ENCODE measurements at places on chromosomes 11 and 22. TPM values are rescaled to one million over a fixed set of nuclear protein-coding genes. Genes with fewer than 3 reads are reported as not detected.
A peak's percentile ranks its signal among the peaks of the same experiment; 100 is the strongest.

GRCh38 chr11:15027011-15027410 lies 46.4 kb upstream of the CALCB start:
- no peak overlapping the region for H3K4me3 ChIP-seq
- H3K36me3 ChIP-seq, result no peaks in the 10 kb centered on the region
- H3K27me3 ChIP-seq, result peaks cover 17% of the 10 kb centered on the region

LSP1 gene
- 438 TPM for total RNA-seq

- peaks cover 2% of the 10 kb centered on the region for H3K27me3 ChIP-seq
- H3K4me1 ChIP-seq, result no peaks in the 10 kb centered on the region
These were observed 86.1 kb downstream of the APIP start for GRCh38 chr11:34830035-34830434.

GGTLC2 gene
- total RNA-seq, result not detected

- DNase-seq, result no peak
- no peak overlapping the region for H3K4me3 ChIP-seq
- H3K36me3 ChIP-seq, result no peaks in the 10 kb centered on the region
- H3K27me3 ChIP-seq, result no peaks in the 10 kb centered on the region
These were observed 5.1 kb downstream of the MOB2 start for GRCh38 chr11:1481483-1481825.

DNA sequence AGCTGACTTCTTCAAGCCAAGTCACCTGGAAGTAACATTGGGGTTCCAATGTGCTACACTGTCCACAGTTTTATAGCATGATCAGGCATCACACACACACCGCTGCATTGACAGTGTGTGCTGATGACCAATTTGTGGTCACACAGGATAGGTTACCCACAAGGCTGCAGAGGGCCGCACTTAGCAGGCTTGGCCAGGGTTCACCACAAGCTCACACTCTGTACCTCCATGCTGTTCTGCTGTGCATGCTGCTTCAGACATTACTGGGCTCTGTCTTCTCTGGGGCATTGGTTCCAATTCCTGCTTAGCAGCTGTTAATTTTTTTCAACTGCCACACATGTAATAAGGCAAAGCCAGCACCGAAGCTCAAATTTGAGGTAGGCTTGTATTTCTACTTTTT lies 11.0 kb upstream of the NRIP3 start:
- no peak overlapping the region for H3K4me3 ChIP-seq
- no peaks in the 10 kb centered on the region for H3K36me3 ChIP-seq
- no peak for DNase-seq
- H3K4me1 ChIP-seq, result peaks cover 15% of the 10 kb centered on the region
- no peak overlapping the region for H3K27ac ChIP-seq

FOLR1 gene
- total RNA-seq, result not detected

GRCh38 chr11:21653951-21654421 lies 538.9 kb upstream of the ANO5 start:
- H3K36me3 ChIP-seq, result no peaks in the 10 kb centered on the region
- H3K27me3 ChIP-seq, result no peaks in the 10 kb centered on the region
- no peak overlapping the region for H3K27ac ChIP-seq

AMBRA1 gene
- total RNA-seq, result 40.5 TPM

DNA sequence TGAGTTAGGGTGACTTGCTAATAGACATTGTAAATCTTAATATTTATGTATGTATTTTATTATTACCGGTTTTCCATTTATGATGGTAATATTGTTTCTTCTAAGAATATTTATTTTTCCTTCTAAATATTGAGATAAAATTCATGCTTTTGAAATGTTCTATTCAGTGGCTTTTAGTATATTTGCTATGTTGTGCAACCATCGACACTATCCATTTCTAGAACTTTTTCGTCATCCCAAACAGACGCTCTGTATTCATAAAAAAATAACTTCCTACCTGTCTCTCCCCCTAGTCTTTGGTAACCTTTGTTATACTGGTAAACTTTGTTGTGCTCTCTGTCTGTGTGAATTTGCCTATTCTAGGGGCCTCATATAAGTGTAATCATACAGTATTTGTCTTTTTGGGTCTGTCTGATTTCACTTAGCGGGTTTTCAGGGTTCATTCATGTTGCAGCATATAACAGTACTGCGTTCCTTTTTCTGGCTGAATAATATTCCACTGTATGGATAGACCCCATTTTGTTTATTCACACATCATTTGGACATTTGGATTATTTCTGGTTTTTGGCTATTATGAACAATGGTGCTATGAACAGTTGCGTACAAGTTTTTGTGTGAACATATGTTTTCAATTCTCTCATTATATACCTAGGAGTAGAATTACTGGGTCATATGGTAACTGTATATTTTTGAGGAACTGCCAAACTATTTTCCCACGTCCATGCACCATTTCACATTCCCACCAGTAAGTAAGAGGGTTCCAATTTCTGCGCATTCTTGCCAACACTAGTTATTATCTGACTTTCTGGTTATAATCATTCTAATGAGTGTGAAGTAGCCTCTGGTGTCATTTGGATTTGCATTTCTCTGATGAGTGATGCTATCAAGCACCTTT lies 15.9 kb downstream of the NEAT1 start:
- H3K27ac ChIP-seq, result peak overlapping the region; percentile 11
- H3K36me3 ChIP-seq, result peaks cover 38% of the 10 kb centered on the region
- H3K27me3 ChIP-seq, result no peaks in the 10 kb centered on the region
- H3K4me1 ChIP-seq, result peaks cover 53% of the 10 kb centered on the region
- no peak overlapping the region for H3K4me3 ChIP-seq
- no peak for DNase-seq

Measured in activated naive CD8-positive, alpha-beta T cell treated with anti-CD3 and anti-CD28 coated beads, Interleukin-2, amount 10 ng/mL, durations not matched to agents 7 days and 5 days (primary cell).